Left cardiac atrium (tissue), 4 donors: ENCODE measurements at places on chromosomes 12 and 14.

GRCh38 chr12:252636-253035 is 10.0 kb downstream of the SLC6A13 start:
- no peak for DNase-seq

GRCh38 chr14:50070840-50071548 is 45.4 kb downstream of the VCPKMT start:
- DNase-seq = no peak

DNA sequence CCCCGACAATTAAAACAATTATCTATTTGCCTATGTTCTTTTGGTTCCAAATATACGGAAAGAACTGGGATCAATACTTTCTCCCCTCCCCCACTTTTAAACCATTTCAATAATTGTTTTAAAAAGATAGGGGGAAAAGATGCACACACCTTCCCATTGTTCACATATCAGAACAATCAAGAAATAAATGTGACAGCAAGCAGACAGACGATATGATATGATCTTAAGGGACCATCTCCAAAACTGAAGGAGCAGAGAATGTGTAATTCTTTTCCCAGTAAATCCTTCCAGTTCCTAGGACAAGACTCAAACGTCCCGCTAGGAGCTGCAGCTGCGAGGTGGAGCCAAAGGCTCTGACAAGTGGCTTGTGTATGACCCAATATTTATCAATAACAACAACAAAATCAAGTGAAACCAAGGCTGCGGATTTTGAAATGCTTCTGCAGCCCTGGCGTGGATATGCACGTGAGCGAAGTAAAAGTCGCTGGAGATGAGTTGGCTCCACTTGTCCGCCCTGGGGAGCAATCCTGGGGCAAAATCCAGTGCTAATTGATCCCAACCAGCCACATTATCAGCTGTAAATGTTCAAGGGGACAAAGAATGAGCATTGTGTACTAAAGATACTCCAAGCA is 8.2 kb upstream of the FOXG1 start:
- no peak for DNase-seq

GRCh38 chr12:55978393-55978792 is 4.5 kb downstream of the RAB5B start:
- no peak for DNase-seq

DNA sequence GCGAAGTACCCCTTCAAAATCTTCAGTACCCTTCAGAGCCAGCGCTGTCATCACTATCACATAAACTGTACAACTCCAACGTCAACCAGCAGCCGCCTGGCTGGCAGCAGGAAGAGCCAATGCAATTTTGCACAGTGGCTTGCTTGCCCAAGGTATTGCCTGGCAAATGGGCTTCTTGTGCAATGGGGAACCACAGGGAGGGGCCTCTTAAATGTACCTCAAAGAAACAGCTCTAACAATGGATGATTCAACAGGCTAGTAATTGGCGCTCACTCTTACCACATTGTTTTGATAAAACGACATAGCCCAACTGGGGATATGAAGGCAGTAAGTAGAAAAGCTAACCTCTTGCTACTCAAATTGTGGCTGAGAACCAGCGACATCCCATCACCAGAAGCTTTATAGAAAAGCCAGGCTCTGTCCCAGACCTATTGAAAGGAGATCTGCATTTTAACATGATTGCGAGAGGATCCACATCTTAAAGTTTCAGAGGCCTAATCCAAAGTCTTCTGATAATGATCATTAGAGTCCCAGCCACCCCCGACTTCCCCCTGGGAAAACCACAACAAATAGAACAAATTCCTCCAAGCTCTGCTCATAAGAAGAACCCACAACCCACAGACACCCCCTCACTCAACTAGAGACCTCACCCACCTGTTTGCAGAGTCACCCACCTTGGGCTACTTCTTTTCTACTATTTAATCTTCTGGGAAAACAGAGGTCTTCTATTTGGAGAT is 125.3 kb upstream of the HIF1A start:
- DNase-seq = peak; percentile 66

DNA sequence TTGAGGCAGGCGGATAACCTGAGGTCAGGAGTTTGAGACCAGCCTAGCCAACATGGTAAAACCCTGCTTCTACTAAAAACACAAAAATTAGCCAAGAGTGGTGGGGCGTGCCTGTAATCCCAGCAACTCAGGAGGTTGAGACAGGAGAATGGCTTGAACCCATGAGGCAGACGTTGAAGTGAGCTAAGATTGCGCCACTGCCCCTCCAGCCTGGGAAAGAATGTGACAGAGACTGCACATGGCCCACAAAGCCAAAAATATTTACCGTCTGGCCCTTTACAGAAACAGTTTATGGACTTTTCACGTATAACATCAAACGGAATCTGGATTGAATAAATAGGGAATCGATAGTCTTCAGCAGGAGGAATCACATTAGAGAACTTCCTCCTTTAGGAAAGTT is 3.5 kb downstream of the RSRC2 start:
- DNase-seq = no peak

GRCh38 chr12:125634813-125635212 is 569.6 kb downstream of the AACS start:
- no peak for DNase-seq

DNA sequence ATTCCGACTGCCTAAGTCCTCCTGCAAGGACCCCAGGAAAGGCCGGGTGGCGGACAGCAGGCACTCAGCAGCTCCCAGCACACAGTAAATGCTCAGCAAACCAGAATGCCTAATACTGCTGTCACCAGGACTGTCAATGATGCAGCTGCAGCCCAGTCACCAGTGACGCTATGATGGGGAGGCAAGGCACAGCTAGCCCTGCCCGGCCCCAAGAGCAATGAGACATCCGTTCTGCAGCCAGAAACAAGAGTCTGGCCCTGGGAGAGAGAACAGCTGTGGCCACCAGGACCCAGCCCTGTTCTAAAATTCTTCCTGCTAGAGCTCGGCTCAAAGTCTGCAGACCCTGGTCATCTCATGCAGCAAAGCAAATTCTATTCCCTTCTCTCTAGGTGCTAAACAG is 69.8 kb downstream of the NCOR2 start:
- DNase-seq = peak; percentile 86

DNA sequence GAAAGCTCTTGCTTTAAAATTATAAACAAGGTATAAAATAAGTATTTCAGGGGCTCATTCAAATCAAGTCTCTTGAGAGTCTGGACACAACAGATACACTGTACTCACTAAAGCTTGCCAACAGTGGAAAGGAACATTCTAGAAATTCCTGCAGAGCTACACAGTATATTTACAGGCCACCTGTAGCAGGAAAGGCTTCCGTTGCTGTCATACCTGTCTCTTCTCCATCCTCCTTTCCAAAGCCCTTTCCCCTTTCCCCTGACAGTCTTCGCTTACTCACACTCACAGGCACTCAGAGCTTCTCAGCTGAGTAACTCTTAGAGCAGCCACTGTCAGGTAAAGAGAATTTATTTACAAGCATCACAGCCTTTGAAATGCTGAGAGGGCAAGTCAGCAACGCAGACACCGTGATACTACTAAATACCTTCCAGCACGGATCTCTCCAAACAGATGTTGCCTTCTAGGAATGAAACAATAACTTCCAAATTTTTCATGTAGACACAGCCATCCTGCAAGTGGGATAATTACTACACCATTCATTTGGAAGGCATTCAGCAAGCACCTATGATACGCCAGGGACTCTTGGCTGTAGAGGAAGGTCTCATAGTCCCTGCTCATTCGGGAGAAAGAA is 167.9 kb downstream of the FOXN3 start:
- DNase-seq = no peak

- DNase-seq = no peak
Observed at GRCh38 chr14:66638689-66639088, 130.7 kb downstream of the GPHN start.

DNA sequence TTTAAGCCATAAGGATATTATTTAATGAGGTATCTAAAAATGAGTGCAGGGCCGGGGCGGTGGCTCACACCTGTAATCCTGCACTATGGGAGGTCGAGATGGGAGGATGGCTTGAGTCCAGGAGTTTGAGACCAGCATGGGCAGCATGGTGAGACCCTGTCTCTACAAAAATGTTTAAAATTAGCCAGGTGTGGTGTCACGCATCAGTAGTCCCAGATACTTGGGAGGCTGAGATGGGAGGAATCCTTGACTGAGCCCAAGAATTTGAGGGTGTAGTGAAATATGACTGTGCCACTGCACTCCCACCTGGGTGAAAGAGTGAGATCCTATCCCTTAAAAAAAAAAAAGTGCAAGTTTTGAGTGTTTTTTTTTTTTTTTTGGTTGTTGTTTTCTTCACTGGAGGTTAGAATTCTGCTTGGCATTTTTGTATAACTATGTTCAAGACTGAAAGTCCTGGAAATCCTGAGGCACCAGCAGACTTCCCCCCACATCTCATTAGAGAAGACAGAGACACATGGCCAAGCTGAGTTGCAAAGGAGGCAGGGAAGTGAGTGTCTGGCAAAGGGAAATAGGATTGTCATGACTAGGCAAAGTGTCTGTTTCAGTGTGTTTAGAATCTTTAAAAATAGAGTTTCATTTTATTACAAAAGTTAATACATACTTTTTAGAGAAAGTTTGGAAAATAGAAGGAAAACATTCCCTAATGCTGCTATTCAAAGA is 53.5 kb upstream of the DUSP6 start:
- no peak for DNase-seq

DNA sequence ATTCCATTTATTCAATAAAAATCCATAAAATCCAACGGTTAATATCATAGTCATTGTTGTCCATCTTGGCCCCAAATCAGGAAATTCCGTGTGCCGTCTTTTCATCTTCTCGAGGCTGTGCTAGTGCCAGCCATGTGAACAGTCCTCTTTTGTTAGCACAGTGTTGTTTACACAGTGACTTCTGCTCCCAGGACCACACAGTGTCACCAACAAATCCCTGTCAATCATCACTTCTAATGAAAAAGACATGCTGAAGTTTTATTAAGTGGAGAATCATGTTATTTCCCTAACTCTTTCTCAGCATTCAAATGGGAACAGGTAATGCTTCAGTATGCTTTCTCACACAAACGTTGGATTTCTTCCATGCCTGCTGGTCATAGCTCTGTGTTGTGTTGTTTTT is 1.9 kb upstream of the SLCO1A2 start:
- DNase-seq = no peak

GRCh38 chr12:42129595-42130204 is 15.0 kb downstream of the GXYLT1 start:
- no peak for DNase-seq

- DNase-seq = no peak
Observed at GRCh38 chr12:22904485-22904884, 279.5 kb downstream of the ETNK1 start.

DNA sequence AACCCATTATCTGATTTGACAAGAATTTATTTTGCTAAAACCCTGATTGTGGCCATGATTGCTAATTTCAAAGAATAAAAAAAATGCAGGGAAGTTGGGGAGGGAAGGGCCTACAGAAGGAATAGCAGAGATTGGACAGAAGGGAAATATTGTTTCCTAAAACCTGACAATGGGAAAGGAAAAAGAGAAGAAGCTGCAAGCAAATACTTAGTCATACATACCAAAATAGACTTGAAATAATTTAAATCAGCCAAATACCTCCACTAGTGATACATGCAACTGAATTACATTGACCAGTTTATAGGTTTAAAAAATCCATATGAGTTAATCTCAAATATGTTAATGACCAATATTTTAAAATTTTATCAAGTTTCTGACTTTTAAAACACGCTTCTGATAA is 75.1 kb downstream of the PELI2 start:
- DNase-seq = no peak

DNA sequence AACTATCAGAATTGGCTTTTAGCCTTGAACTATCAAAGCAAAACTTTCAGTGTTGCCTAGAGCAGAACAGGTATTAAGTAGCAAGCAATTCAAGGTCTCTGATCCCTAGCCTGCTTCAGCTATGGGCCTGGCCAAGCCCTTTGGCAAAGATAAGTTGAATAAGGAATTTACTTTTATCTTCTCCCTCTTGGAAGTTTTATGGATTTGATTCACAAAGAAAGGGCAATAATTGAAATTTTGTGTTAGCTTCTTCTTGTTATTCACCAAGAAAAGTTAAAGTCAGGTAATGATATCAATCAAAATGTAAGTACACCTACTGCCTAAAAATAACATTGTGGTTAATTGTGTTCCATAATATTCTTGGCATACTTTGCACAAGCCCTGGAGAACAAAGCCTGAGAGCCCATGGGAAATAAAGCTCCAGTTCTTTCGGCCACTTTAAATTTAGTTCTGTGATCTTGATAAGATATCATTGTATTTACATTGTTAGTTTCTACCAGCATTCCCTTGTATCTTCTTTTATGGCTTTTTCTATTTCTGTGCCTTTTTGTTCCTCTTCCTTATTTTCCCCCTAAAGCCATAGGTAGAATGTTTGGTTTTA is 158.0 kb downstream of the RAD51B start:
- DNase-seq = no peak

GRCh38 chr12:17134315-17134714 is 528.4 kb upstream of the LMO3 start:
- no peak for DNase-seq

- DNase-seq = peak; percentile 37
Observed at GRCh38 chr14:78010688-78011087, 159.5 kb upstream of the NRXN3 start.

GRCh38 chr12:95003921-95004272 is 400 bp upstream of the NDUFA12 start:
- DNase-seq = no peak

- DNase-seq = no peak
Observed at GRCh38 chr14:81305065-81305464, 84.3 kb upstream of the GTF2A1 start.

DNA sequence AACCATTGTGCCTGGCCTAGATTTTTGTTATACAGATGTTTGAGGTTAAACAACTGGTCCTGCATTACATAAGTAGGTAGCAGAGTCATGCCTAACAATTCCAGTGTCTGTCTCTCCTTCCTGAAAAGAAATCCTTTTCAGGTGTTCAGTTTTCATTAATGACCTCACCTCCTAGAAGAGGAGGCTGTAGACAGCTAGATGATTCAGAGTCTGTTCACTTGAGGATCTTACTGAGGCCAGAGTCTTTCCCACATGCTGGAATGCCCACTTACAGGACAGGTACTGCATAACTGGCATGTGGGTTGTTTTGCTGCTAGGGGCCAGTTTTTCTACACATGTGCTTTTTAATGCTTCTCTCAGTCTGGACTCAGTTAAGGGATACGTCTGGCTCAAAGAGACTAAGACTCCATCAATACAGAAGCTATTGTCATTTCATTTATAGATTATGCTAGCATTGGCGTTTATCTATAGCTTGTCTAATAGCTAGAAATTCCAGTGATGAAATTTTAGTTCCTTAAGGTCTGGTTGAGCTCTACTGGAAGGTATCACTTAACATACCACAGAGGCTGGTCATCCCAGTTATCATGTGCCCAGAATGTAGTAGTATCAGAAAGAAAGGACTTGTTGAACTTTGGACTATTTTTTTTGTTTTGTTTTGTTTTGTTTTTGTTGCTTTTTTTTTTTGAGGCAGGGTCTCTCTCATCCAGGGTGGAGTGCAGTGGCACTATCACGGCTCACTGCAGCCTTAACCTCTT is 206.4 kb downstream of the ERC1 start:
- DNase-seq = no peak
